ENCODE measurements at places on chromosomes 1 and 21.

GRCh38 chr1:70847013-70847412 lies 200.6 kb downstream of the PTGER3 start:
- no peak for DNase-seq

- DNase-seq: no peak
These were observed 458 bp downstream of the CRABP2 start for GRCh38 chr1:156704930-156705320.

- no peak for DNase-seq
These were observed 3.5 kb downstream of the ROR1 start for GRCh38 chr1:63777286-63777685.

GRCh38 chr1:119593805-119594204 lies 54.3 kb downstream of the ZNF697 start:
- DNase-seq: no peak

- no peak for DNase-seq
These were observed 58.2 kb upstream of the ZNF326 start for GRCh38 chr1:89936694-89937093.

- no peak for DNase-seq
These were observed 48.0 kb downstream of the MAB21L3 start for GRCh38 chr1:116159177-116159576.

DNA sequence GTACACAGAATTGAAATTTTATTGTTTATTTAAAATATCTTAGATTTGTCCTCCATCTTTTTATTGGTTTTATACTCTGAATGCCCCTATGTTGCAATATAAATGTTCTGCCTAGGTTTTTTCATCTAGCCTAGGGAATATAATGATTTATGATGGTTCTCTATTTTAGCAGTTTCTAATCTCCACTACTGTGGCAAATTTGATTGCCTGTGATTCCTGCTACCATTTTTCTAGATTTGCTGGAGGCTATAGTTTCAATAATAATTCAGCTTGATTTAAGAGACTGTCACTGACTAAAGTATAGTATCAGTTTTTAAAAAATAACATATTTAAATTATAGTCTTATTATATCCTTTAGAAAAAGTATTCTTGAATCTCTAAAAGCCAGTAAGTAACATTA lies 90.5 kb downstream of the USP25 start:
- no peak for DNase-seq

DNA sequence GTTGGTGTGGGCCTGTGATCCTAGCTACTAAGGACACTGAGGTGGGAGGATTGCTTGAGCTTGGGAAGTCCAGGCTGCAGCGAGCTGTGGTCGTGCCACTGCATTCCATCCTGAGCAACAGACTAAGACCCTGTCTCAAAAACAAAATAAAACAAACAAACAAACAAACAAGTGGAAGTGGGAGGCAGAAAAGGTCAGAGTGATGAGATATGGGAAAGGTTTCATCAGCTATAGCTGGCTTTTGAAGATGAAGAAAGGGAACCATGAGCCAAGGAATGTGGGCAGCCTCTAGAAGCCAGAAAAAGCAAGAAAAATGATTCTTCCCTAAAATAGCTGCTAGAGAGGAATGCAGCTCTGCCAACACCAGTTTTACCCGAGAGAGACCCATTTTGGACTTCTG lies 10.6 kb upstream of the NUCKS1 start:
- DNase-seq: no peak

DNA sequence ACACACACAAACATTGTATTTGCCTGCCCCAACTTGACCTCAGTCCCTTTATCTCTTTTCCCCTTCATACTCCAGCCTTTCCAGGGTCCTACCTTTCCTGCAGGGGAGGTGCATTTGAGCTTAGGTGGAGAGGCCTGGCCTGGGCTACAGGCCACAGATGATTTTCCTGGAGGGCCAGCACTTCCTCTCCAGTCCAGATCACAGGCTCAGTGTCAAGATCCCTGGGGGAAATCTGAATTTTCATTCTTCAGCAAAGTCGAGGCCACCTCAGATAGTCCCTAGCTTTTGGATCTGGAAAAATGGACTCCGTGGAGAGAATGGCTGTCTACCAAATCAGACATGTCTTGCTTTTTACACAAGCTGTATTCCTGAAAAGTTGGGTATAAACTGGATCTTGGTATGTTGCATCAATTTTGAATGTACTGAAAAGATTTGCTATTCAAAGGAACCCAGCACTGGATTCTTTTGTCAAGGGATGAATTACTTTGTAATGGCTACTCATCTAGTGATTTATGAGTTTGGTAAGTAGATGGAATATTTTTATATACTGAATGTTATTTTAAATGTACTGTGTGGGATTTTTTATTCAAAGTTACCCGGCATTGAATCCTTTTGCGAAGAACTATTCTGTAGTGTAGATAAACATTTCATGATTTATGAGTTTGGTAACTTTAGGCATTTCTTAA lies 78.7 kb downstream of the DDR2 start:
- no peak for DNase-seq

GRCh38 chr1:238489006-238489405 lies 598.3 kb upstream of the ZP4 start:
- DNase-seq: no peak

GRCh38 chr1:203025686-203026030 lies 633 bp upstream of the PPFIA4 start:
- DNase-seq: no peak

GRCh38 chr1:112894561-112895011 lies 61.4 kb downstream of the SLC16A1 start:
- DNase-seq: no peak

DNA sequence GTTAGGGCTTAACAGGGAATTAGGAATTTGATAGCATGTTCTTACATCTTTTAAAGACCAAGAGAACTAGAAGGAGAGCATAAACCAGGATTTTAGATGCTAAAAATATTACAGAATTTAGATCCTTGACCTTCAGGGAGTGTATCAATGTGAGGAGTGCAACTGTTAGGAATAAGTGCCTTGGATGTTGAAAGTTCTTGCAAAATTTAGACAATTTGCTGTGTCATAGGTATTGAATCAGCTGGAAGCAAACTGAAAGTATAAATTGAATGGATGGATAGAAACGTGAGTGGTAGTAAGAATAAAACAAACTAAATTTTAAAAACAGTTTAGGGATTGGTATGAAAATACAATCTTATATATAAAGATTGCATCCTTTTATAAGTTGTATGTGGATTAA lies 27.7 kb downstream of the PPP1R12B start:
- no peak for DNase-seq

All from stimulated activated effector memory CD8-positive, alpha-beta T cell treated with anti-CD3 and anti-CD28 coated beads, Interleukin-12 subunit alpha, Interleukin-12 subunit beta, amount 100 ng/mL, for 72 hours (primary cell).